ENCODE measurements at places on chromosomes 3 and 15. TPM values are rescaled to one million over a fixed set of nuclear protein-coding genes. Genes with fewer than 3 reads are reported as not detected.

Gene ADAMTS7
- not detected for total RNA-seq

Gene SERPINI2
- total RNA-seq: not detected

Gene CTXN2
- total RNA-seq: not detected

Gene SRGAP3
- total RNA-seq: 2.2 TPM

Gene SNTN
- not detected for total RNA-seq

Gene MUSTN1
- total RNA-seq: 2.1 TPM

Gene EPHB3
- total RNA-seq: 1.6 TPM

Gene SMAD3
- total RNA-seq: 36.7 TPM

Gene GATA2
- 2.9 TPM for total RNA-seq

Gene COLQ
- total RNA-seq: 1.9 TPM

Gene HIGD2B
- 0.63 TPM for total RNA-seq

Gene TGM4
- total RNA-seq: not detected

Gene ARPP21
- total RNA-seq: not detected

Gene CISH
- 1.2 TPM for total RNA-seq

Gene SHF
- total RNA-seq: 2.1 TPM

Gene SHC4
- total RNA-seq: 0.10 TPM

Gene PRRT3
- 3.9 TPM for total RNA-seq

Gene TRANK1
- total RNA-seq: 42.4 TPM

Gene GRM2
- total RNA-seq: 1.6 TPM

Gene IL17RE
- total RNA-seq: 0.10 TPM

Gene TMEM42
- 3.7 TPM for total RNA-seq

Gene NKTR
- total RNA-seq: 324 TPM

Gene FBXL22
- total RNA-seq: 0.52 TPM

Gene MRPL47
- 16.9 TPM for total RNA-seq

Gene GOLGA6L24
- not detected for total RNA-seq

Gene C2CD4A
- 0.21 TPM for total RNA-seq
